Right ventricle myocardium superior (tissue), 1 donor: ENCODE measurements at places on chromosomes 1 and 21.

GRCh38 chr1:16178596-16179497 lies 23.0 kb upstream of the EPHA2 start:
- no peak for DNase-seq

DNA sequence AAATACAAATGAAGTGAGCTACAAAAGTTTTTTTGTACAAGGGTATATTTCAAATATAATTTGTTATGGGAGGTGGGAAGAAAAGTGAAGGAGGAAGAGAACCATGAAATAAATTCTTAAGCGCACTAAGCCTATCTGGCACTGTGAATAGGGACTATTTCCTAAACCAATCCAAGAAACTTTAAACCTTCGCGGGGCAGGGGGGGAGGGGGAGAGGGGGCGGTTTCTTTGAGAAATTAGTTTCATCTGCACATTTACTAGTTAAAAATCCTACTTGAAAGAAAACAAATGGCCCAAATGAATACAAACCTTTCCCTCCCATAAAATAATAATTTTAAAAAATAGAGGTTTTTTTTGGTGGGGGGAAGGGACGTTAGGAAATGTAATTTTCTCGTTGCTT lies 364 bp downstream of the GOLPH3L start:
- no peak for DNase-seq

GRCh38 chr1:17948594-17948993 lies 159.0 kb upstream of the IGSF21 start:
- no peak for DNase-seq

DNA sequence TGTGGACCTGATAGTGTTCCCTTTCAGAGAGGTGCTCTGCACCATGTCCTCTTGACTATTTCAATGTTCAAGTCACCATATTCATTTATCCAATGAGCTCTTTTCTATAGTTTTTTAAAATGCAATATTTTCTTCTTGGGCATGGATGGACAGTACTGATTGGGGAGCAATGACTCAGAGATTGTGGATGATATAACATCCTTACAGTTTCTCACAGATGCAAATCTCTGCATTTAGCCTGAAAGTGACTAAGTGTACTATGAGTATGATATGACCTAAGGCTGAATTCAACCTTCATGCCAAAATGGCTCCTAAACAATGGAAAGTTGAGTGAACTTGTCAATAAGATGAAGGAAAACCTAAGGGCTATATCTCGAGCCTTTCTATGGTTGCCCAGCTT lies 36.5 kb downstream of the C4BPA start:
- DNase-seq: no peak

DNA sequence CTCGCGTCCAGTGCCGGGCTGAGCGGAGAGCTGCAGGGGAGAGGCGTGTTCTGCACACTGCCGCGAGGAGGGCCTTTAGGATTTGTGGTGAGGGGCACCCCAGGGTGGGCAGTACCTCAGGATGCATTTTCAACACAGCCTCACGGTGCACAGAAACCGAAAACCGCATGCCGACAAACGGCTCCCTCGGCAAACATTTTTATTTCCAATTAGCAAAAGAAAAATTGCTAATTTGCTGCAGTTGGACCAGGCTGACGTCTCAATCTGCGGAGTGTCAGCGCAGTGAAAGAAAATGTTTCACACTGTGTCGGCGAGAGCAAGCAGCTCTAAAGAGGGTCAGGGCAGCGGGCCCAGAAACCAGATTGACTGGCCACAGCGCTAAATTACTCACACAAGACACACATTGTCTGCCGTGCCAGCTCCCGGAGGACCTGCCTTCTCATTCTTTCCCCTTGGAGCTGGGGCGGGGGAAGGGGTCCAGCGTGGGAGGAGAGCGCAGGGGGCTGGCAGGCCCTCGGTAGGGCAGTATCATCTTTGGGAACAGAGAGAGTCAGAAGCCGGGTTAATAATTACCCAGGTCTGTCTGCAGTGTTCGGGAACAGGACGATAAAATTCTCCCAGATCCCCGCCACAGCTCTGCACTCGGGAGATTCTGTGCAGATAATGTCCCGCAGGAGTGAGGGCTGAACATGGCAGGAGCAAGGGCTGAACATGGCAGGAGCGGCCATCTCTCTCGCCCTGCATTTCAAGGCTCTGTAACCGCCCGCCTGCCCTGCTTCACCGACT lies 150.2 kb downstream of the PRDM16 start:
- DNase-seq: peak; percentile 90

DNA sequence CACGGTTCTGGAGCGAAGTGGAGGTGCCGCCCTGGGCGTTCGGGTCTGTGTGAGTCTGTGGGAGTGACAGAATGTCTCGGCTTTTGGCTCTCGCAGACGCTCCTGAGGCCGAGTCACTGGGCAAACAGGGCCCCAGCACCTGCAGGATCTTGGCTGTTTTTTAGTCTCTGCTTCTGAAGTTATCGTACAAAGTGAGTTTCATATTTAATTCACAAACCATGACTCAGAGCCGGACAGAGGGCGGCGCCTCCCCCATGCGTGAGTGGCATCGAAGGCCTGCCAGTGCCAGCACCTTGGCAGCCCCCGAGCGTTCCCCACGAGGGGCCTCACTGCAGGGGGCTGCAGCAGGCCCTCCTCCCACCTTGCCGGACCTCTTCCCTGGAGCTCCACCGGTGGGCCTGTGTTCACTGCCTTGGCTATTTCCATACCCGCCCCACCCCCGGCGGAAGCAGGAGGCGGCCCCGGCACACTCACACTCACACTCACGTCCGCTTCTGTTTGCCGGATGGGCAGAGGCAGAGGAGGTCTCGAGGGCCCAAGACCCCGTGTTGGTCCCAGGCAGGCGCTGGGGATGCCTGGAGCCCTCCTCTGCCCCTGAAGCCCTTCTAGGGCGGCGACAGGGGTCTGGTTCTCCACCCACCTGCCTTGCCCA lies 56.3 kb downstream of the MORN1 start:
- no peak for DNase-seq

- DNase-seq: peak; percentile 66
Observed at GRCh38 chr1:112698366-112699310, 8.3 kb downstream of the RHOC start.

GRCh38 chr1:18230840-18231239 lies 123.2 kb downstream of the IGSF21 start:
- DNase-seq: no peak
